NCI-H187 treated with DMSO at 0.1 percent for 48 hours (cell line): ENCODE measurements at places on chromosomes 1 and 21.

- no peak for DNase-seq
Measured at GRCh38 chr1:58780836-58781452, 2.9 kb downstream of the JUN start.

DNA sequence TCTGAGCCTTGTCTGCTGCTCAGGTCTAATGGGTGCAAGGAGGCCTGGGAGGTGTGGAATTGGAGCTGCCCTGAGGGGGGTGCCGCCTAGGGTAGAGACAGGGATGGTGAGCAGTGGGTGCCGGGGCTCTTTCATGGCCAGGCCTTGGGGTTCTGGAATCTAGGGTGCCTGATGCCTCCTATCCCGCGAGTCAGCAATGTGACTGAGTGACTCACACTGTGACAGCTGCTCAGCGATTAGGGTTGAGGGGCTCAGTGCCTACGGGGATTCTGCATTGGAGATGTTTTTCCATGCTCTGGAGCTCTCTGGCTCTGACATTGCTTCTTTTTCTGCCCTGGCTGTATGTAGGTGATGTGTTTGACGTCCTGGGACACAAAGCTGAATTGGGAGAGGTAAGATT, 16.8 kb downstream of the ATP8B2 start:
- DNase-seq, result no peak

GRCh38 chr21:38925923-38926322, 120.2 kb downstream of the ETS2 start:
- no peak for DNase-seq

GRCh38 chr1:201305815-201306214, 22.5 kb downstream of the PKP1 start:
- DNase-seq, result no peak

- DNase-seq, result no peak
Measured at GRCh38 chr21:15625363-15625762, 104.4 kb upstream of the USP25 start.

DNA sequence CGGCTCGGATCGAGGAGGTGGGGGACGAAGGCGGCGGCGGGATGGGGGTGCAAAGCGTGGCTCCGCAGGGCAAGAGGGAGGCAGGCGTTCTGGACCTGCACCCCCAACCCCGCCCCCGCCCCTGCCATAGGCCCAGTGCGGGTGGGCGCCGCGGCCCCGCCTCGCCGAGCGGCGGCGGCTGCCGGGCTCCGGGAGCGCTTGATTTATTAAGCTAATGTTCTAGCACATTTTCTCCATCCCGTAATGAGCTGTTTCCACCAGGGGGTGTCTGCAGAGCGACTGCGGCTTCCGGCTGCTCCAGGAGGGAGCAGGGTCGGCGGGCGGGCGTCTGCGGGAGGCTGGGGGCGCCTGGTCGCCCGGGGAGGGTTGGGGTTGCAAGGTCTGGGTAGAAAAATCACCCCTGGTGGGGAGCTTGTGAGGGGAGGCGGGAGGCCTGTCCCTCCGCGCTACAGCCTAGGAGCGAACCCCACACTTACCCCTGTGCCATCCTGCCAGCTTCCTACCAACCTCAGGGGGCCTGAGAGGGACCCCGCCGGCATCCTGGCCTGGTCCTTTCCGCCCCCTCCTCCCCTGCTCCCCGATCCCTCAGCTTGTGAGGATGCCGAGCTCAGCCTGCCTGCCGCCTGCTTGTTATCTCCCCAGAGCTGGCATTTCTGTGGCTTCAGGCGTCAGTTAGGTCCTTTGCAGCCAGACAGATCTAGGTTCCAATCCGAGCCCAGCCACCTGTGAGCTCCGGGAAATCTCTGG, 48.5 kb upstream of the ACOT11 start:
- no peak for DNase-seq

DNA sequence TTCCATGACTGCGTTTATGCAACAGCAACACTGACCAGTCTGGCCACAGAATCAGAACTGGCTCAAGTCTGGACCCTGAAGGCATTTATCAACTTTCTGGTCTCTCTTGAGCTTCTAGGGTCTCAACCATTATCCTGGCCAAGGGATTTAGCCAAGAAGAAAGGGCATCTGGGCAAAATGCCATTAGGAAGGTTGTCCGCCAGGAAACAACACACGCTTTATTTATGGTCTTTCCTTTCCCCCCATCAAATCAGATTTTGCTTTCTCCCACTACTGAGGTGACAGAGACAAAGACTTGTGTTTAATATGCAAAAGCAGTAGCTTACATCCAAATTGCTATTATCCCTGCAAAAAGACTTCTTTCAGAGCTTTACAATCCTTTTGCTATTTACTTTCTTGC, 81.6 kb upstream of the PPP2R5A start:
- no peak for DNase-seq

- DNase-seq, result no peak
Measured at GRCh38 chr1:36166938-36167905, 11.3 kb downstream of the MAP7D1 start.

DNA sequence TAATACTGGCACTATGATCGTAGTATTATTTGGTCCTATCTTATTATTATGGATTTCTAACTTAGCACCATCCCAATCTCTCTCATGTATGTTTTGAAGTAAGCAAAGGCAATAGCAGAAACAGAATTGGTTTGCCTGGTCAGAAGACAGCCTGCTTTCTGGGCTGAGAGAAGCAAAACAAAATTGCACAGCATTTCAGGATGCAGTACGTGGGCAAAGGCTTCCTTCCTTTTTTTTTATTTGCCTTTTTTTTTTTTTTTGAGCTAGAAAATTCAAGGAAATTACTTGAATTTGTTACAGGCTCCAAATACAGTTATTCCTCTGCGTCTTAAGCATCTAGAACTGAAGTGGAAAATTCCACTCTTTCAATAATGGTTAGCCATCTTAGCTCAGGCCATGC, 8.8 kb downstream of the CDA start:
- DNase-seq, result no peak

GRCh38 chr1:223019256-223019655, 123.8 kb downstream of the TLR5 start:
- DNase-seq, result no peak

DNA sequence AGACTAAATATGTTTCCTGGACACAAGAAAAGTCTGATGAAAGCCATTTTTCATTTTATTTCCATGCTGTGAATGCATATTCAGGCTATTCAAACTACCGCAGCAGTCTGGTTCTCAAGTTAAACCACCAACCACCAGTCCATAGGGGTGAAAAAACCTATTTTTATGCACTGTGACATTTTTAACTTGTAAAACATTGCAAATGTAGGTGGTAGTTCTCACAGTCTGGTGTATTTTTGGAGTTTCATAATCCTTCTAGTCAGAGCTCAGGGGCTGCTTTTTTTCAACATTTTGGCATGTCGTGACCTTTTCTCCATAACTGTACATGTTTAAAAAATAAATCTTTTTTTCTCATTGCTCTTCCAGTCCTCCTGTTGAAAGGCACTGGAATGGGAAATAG, 907.6 kb upstream of the ADGRL2 start:
- DNase-seq, result no peak
